ENCODE measurements at places on chromosomes 16 and 17.

GRCh38 chr17:28686296-28686695 is 24.3 kb downstream of the SUPT6H start:
- DNase-seq: no peak

DNA sequence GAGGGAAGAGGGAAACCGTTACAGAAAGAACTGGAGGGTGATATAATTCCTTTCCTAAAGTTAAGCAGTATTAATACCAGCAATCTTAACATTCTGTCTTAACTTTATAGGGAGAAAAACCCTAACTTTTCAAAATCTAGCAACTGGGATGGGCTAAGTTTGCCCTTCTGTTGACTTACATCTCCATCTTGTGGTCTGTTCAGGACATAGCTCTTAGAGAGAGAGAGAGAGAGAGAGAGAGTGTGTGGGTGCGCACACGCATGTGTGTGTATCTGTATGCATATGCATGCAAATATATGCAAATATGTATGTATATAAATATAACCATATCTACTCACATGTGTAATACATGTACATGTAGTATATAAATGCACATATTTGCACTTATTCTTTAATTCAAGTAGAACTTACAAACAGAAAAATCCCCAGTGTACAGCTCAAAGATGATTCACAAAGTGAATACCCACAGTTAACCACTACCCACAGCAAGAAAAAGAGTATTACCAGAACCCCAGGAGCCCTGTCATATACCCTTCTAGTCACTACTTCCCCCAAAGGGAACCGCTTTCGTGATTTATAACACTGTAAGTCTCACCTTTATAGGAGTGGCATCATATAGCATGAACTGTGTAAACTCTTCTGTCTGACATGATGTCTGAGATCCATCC is 46.5 kb downstream of the STX8 start:
- peak; percentile 57 for DNase-seq

DNA sequence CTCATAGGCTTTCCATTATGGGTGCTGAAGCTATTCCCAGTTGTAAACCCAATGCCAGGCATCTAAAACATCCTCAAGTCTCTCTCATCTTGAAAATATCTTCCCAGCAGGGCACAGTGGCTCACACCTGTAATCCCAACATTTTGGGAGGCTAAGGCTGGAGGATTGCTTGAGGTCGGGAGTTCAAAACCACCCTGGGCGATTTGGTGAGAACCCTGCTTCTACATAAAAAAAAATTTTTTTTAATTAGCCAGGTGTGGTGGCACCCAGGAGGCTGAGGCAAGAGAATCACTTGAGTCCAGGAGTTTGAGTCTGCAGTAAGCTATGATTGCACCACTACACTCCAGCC is 13.0 kb upstream of the EEF2K start:
- no peak for DNase-seq

- DNase-seq: peak; percentile 53
These were observed 80.4 kb downstream of the EFCAB5 start for GRCh38 chr17:30021708-30022317.

DNA sequence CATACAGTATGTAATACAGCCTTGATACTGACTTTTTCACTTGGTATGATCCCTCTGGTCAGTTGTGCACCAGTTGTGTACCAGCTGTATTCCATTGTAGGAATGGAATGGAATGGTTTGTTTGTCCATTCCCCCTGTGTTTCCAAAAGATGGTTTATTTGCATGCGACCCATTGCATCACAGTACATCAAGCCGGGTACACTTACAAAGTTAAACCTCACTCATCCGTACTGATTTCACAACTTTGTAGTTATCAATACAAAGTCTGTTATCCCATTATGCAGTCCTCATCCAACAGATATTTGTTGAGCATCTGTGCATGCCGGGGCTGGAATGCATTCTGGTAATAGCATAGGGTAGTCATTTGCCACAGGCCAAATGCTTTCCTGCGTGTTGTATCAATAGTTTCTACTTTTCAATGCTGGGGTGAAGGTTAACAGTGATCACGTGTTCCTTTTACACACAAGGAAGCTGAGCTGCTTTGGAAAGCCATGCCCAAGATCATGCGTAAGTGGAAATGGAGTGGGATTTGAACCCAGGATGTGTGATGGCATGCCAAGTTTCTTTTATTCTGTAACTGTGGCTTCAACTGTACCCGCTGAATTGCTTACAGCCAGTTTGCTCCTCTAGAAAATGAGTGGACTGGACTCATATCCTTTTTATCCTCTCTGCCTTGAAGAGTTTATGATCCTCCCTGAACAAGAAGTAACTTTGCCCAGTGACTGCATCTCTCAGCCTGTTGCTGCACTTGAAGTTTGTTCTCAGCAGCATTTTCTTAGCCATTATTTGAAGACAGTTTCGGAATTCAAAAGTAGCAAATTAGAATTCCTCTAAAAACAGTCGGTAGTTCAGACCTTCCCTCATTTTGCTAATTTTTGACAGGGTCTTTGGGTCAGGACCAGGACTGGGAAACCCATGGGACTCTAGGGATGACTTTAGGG is 228.5 kb downstream of the CCDC182 start:
- no peak for DNase-seq

DNA sequence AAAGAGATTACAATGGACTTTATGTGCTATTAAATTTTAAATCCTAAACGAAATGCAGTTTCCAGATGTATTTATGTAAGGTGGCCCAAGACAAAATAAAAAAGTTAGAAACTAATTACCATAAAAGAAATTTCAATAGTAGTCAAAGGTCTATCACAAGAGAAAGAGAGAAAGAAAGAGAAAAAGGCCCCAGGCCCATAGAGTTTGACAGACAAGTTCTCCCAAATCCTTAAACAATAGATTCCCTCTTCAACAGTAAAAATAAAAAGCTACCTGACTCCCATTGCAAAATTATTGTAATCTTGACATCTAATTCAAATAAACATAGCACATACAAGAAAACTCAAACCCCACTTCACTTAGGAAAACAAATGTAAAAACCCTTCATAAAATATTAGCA is 8.6 kb upstream of the ERCC4 start:
- no peak for DNase-seq

DNA sequence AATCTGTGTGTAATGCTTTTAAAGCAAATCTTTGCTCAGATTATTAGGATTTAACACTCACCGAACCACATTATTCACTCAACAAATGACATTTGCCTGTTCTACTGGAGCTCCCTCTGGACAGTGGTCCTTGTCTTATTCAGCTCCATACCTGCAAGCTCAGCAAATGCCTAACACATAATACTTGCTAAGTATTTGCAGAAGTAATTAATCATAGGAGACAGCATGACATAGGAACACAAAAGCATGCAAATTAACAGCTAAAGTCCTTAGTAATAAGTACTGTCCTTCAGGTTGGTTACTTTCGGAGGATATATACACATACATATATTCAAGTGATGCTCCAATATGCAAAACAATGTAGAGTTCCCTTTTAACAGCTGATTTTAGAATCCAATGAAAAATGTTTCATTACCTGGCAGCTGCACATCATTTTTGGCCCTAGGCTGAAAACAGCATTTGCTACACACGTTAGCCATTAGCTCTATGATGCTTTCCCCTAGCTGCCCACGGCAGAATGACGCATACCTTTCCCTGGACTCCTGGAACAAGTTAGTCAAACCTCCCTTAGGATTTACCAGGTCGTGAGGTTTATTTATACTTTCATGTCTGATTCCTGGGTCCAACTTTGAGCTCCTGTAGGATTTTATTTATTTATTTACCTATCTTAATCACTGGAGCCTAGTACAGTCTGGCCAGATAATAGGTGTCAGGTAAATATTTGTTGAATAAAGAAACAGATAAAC is 8.6 kb downstream of the BRD7 start:
- peak; percentile 30 for DNase-seq

DNA sequence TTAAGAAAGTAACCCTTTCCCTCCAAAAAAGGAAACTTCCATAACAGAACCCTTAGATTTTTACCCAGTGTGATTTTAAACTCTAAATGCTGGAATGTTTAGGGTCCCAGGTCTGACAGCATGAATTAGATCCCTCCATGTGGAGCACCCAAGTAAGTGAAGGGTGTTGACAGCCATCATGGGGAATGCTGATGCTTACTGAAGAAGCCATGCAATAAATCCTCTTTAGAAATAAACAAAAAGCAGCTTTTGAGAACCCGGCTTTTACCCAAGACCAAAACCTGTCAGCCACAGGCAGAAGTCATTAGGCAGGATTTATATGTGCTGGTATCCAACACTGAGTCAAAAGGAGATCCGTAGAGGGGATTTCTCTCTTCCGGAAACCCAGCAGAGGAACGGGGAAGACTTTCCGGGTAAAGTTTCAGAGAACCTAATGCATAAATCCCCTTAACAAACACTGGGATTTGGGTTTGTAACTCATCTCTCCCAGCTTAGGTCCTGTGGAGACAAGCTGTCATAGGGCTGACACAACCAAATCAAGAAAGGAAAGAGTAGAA is 287.5 kb downstream of the IRX3 start:
- DNase-seq: no peak

GRCh38 chr16:50400312-50400966 is 31.7 kb upstream of the BRD7 start:
- peak; percentile 3 for DNase-seq

GRCh38 chr17:6683081-6683684 is 30.0 kb downstream of the SLC13A5 start:
- DNase-seq: no peak

DNA sequence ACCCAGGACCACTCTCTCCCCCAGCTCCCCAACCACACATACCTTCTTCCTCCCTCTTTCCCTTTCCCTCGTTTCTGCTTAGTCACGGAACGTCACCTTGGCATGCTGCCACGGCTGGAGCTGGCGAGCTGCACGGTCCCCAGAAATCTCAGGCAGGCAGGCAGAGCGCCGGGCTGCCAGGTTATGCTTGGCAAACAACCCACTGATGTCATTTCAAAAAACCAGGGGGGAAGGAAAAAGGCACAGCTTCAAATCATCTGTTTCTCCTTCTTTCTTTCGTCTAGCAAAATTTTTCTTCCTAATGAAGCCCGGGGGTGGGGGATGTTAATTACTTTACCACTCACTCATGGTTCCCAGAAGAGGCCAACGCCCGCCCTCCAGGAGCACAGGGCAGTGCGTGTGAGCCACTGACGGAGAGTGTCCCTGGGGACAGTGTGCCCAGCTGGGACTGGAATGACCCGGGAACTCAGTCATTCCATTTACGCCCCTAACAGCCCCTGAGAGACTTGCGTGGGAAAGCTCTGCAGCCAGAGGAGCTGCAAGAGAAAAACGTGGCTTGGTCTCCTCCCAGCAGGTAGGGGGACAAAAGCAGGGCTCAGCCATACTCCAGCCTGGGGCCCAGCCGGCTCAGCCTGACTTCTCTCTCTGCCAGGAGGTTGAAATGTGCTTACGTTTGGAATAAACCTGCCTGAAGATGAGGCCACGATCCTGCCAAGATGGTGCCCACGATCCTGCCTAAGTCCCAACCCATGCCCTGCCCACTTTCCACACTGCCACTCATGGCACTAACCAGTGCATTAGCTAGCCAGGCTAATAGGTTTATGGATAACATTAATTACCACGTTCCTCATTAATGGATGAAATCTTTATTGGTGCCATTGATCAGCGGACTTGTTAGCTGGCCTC is 198.9 kb downstream of the ZFHX3 start:
- peak; percentile 86 for DNase-seq

DNA sequence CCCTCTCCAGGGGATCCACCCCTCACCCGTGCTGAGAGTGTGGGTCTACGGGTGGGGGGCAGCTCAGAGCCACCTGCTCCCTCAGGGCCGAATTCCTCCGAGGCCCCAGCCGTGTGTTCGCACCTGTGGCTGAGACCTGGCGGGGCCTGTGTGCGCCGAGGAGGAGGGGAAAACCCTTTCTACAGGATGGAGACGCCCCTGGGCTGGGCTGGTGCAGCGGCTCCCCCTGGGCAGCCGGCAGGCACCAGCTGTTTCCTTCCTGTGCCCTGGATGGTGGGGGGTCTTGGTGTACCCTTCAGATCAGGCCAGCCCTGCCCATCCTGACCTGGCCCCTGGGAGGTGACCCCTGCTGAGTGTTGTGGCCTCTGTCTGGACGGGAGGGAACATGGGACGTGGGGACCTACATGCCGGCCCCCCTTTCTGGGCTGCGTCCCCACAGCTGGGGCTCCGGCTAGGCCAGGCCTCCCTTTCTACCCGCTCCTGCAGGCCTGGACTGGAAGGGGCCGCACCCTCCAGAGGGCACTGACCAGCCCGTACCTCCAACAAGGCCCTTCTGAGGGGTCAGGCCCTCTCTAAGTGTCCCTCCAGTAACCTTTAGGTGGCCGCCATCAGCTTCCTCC is 28.3 kb upstream of the PABPN1L start:
- no peak for DNase-seq

- peak; percentile 22 for DNase-seq
These were observed 114.6 kb upstream of the NOG start for GRCh38 chr17:56478836-56479447.

DNA sequence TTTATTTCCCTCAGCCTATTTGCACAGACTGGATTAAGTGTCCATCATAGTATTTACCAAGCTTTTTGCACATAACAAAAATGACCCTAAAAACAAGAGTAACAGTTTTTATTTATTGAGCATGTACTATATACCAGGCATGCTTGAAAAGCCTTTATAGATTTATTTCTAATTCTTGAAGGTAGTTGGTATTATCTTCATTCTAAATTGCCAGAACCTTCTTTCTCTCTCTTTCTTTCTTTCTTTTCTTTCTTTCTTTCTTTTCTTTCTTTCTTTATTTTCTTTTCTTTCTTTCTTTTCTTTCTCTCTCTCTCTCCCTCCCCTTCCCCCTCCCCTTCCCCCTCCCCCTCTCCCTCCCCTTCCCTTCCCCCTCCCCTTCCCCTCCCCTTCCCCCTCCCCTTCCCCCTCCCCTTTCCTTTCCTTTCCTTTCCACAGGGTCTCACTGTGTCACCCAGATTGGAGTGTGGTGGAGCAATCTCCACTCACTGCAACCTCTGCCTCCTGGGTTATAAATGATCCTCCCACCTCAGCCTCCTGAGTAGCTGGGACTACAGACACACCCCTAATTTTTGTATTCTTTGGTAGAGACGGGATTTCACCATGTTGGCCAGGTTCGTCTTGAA is 310.9 kb upstream of the RBFOX1 start:
- DNase-seq: no peak

DNA sequence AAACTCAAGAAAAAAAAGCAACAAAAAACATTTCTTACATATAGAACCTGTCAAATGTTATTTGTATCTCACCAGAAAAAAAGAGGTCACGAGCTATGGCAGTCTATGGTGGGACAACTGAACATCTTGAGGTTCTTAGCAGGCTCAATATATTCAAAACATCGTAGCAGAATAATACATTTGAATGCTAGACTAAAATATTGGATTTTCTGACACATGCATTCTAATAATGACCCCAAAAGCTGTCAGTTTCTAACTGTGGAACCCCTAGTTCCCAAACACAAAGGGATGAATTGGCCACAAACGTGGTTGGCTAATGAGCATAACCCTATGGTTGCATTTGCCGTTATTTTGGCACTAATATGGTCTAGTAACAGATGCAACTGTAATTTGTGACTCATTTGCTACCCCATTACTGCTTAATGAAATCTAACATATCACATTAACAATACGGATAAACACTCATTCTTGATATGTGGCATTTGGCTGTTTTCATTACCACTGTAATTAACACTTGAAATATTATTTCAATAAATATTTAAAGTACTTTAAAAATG is 81.2 kb downstream of the TOX3 start:
- DNase-seq: no peak

GRCh38 chr17:43463241-43463640 is 20.5 kb upstream of the DHX8 start:
- DNase-seq: no peak

- DNase-seq: no peak
These were observed 5.1 kb downstream of the FAAP100 start for GRCh38 chr17:81546906-81547613.

GRCh38 chr17:53119773-53120172 is 703.0 kb upstream of the KIF2B start:
- no peak for DNase-seq
